ENCODE measurements at places on chromosomes 4 and X.

GRCh38 chr4:174365018-174365587 is 81.4 kb downstream of the CEP44 start:
- no peak for DNase-seq

DNA sequence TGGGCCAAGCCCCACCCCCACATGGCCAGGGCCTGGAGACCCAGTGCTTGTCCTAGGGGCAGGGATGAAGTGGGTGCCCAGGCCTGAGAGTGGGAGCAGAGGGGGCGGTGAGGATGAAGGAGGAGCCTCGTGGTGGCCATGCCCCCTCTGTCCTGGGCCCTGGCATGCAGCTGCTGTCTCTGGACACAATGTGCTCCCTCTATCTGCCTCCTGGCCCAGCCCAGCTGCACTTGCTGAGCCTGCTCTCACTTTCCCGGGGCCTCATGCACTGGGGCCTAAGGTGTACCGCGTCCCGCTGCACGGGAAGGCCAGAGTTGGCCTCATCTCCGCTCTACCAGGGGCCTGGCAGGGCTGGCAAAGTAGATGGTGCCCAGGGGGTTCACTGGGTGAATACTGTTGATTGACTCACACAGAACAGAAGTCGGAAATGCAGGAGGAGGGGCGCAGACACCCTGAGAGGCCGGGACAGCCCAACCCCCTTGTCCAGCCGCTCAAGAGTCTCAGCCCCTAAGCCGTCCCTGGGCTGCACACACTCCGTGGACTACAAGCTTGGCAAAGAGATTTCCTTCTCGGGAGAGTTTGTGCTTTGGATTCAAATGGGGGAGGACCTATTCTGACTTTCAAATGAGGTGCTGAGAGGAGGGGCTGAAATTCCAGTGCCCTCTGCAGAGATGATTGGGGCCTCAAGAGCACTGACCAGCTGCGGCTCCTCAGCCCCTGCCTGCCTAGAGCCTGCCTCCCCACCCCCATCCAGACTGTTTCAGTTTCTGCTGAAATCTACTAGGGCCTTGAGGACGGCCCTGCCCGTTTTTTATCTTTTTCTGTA is 112.4 kb downstream of the PSAPL1 start:
- DNase-seq: no peak

DNA sequence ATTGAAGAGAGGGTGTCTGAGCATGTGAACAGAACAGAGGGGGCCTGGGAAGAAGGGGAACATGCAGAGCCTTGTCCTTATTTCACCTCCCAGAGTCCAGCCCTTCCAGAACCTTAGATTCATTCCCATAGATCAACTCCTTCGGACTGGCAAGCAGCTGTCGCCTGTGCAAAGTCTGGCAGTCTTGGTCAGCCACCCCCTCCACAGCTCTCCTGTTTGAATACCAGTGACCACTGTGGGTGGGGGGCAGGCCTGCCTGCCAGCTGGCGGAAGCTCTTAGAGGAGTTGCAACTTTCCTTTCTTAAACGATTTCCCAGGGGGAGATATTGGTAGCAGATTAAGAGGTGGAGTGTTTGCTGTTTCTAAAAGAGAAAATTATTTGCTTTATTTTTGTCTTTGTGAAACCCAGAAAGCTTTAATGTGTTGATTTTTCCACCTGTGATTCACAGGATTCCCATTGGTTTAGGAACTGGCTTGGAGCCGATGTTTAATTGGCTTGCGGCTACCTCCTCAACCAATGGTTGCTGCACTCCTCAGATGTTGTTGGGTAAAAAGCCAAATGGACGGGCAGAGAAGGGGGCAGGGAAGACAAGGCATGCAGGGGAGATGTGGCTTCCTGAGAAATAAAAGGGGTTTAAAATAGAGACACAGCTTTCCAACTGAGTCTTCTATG is 62.2 kb upstream of the PRPS1 start:
- DNase-seq: no peak

- no peak for DNase-seq
Measured at GRCh38 chrX:65601530-65602220, 65.8 kb upstream of the MSN start.

DNA sequence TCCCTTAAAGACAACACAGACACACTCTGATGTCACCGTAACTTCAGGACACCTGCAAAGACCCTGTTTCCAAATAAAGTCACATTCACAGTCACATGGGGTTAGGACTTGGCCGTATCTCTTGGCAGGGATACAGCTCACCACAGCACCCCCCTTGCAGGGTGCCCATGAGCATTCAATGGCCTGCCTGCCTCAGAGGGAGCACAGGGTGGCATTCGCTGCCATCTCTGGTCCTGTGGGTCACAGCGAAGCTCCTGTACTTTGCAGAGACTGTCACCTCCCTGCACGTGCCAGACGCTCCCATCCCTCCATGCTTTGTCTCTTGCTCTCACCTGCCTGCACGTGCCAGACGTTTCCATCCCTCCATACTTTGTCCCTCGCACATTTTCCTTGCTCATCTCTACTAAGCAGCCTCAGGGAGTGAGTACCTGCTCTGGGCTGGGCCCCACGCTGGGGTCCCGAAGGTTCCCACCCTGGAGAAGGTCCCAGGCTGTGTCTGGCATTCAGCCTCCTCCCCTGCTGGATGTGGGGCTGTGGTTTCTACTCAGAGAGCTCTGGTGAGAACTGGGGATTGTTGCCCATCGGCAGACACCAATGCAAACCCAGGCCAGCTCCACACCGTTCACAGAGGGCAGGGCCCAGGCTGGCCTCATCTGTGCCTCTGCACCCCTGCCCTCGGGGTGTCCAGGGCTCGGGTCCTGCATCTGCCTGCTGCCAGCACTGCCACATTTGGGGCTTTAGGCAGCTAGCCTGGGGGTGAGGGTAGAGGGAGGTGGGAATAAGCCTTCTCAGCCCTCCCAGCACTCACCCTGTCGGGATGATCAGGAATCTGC is 15.8 kb downstream of the HTRA3 start:
- DNase-seq: no peak
